ENCODE measurements at places on chromosomes 2 and 18. TPM values are rescaled to one million over a fixed set of nuclear protein-coding genes. Genes with fewer than 3 reads are reported as not detected.

SP140 gene
- 0.96 TPM for total RNA-seq

PLA2R1 gene
- total RNA-seq = 6.2 TPM

GAD1 gene
- total RNA-seq = 1.1 TPM

DPP10 gene
- not detected for total RNA-seq

DSG2 gene
- total RNA-seq = 22.4 TPM

All from esophagus mucosa (tissue), 1 donor.